Jurkat, Clone E6-1 (cell line): ENCODE measurements at places on chromosomes 4 and X.

- no peak for DNase-seq
Observed at GRCh38 chrX:140723121-140723715, 13.7 kb downstream of the LINC00632 start.

- DNase-seq = no peak
Observed at GRCh38 chrX:47170861-47171692, 22.6 kb upstream of the UBA1 start.

- no peak for DNase-seq
Observed at GRCh38 chr4:70515367-70516250, 2.8 kb upstream of the AMTN start.

GRCh38 chr4:157314906-157315305 lies 94.4 kb downstream of the GRIA2 start:
- DNase-seq = no peak

GRCh38 chr4:139651282-139652194 lies 14.1 kb upstream of the MGST2 start:
- DNase-seq = peak; percentile 57

GRCh38 chr4:21387683-21388082 lies 560.9 kb downstream of the KCNIP4 start:
- no peak for DNase-seq

DNA sequence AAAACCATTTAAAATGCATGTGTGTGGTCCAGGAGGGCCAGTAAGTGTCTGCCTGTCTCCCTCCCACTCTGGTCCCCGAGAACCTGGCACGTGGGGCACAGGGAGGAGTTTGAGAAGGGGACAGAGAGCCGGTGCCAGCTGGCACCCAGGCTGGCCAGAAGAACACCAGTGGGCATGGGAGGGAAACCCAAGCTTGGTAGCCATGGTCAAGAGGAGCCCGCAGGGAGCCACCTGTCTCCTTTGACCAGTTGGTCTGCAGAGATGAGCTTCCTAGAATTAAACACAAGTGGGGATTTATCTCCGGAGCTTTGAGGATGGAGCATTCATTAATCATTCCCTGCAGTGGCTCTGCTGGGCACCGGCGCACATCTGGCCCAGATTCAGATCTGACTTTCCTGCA lies 41.6 kb downstream of the HMX1 start:
- no peak for DNase-seq

DNA sequence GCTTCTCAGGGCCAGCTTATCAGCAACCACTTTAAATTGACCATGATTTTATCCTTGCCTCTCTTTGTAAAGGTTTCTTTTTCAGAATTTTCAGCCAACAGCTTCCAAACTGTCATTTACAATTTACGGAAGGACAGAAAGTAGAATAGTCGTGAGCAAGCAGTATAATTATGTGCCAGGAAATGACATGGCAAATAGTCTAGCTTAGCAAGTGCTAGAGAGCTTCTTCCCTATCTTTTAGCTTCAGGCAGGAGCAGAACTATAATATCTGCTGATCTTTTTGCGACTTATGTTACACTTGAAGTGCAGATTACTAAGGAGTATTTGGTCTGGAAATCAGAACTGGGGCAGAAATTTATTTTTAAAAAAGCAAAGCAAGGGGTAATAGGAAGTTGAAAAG lies 123.0 kb upstream of the AP1S2 start:
- no peak for DNase-seq

- DNase-seq = no peak
Observed at GRCh38 chr4:181498148-181498547, 745.1 kb upstream of the TENM3 start.
